Kasumi-1 (cell line): ENCODE measurements at places on chromosomes 16 and 17.

GRCh38 chr17:81241648-81242420 lies 2.7 kb downstream of the NDUFAF8 start:
- DNase-seq, result peak; percentile 57

DNA sequence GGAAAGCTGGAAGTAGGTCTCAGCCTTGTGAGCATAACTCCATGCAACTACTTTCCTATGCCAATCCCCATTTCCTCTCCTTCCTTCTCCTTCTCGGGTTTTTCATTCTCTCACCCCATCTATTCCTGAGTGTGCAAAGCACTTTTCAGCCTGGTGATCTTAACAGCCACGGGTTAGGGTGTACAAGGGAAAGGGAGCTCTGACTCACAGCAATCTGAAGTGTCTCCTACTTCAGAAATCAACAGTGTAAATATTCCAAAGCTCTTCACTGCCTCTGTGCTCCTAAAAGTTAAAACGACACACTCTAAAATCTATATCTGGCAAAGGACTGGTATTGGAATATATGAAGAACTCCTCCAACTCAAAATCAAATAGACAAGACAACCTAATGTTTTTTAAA lies 268.0 kb upstream of the IRX3 start:
- DNase-seq, result no peak

GRCh38 chr16:56617212-56618085 lies 8.1 kb upstream of the MT1E start:
- DNase-seq, result peak; percentile 31

GRCh38 chr16:75624921-75625334 lies 1.8 kb upstream of the ADAT1 start:
- peak; percentile 24 for DNase-seq
